ENCODE measurements at places on chromosomes 16 and 17.

DNA sequence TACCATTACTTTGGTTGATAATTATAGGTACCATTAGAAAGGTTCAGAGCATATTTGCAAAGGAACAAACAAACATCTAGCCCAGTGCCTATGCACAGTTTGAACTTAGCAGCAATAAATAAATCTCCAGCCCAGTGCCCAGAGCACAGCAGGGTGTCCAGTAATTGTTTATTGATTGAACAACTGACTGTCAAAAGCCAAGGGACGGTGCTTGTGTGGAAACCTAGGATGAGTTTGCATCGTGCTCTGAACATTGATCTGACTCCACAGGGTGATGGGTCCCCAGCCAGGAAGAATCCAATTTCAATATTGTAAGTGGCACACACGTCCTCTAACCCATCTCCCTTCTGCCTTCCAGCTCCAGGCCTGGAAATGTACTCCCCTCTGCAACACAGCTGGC, 625.5 kb upstream of the C16orf82 start:
- DNase-seq: no peak

- DNase-seq: no peak
These were observed at the start of gene GPR139 for GRCh38 chr16:20073203-20074098. Gene GPR139, minus strand, starts transcription at chr16:20073890. Its CDS starts 274 bp downstream, at chr16:20073616.

GRCh38 chr16:67378642-67379041, 14.7 kb downstream of the TPPP3 start:
- no peak for DNase-seq

- DNase-seq: no peak
These were observed 7.3 kb upstream of the XYLT2 start for GRCh38 chr17:50338645-50339044.

DNA sequence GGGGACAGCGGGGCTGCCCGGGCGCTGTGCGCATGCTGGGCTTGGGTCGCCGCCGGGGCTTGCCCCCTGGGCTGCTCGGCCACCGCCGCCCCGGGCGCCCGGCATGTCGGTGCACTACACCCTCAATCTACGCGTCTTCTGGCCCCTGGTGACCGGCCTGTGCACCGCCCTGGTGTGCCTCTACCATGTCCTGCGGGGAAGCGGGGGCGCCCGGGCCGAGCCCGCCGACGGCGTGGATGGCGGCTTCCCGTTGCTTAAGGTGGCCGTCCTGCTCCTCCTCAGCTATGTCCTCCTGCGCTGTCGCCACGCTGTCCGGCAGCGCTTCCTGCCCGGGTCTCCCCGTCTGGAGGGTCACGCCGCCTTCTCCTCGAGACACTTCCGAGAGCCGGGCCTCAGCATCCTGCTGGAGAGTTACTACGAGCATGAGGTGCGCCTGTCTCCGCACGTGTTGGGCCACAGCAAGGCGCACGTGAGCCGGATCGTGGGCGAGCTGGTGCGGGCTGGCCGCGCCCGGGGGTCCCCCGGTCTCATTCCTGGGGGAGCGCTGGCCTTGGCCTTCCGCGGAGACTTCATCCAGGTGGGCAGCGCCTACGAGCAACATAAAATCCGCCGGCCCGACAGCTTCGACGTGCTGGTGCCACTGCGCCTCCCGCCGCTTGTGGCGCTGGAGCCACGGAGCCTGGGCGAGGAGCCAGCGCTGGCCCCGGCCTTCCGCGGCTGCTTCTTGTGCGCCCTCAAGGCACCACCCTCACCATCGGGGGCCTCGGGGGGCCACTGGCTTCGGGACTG, 789 bp downstream of the ITPRIPL2 start:
- peak; percentile 34 for DNase-seq

- DNase-seq: no peak
These were observed 7.3 kb upstream of the NR1D1 start for GRCh38 chr17:40107522-40108174.

GRCh38 chr17:16460796-16461605, 31.0 kb downstream of the LRRC75A start:
- no peak for DNase-seq

- no peak for DNase-seq
These were observed 32.0 kb downstream of the LYRM9 start for GRCh38 chr17:27860971-27861664.

- DNase-seq: peak; percentile 56
These were observed at the start of gene CCL5 for GRCh38 chr17:35879773-35880654. Gene CCL5, minus strand, starts transcription at chr17:35880360.

Data from activated CD4-positive, alpha-beta T cell treated with anti-CD3 and anti-CD28 coated beads, Interleukin-2, amount 50 U/mL, for 48 hours (primary cell).